ENCODE measurements at places on chromosomes 4 and X.

GRCh38 chrX:13868591-13868990 is 51.7 kb upstream of the GPM6B start:
- DNase-seq: no peak

GRCh38 chr4:78937837-78938236 is 1.4 kb downstream of the PAQR3 start:
- DNase-seq: no peak

- DNase-seq: no peak
Measured at GRCh38 chr4:179110356-179110755, 1668.1 kb upstream of the AGA start.

DNA sequence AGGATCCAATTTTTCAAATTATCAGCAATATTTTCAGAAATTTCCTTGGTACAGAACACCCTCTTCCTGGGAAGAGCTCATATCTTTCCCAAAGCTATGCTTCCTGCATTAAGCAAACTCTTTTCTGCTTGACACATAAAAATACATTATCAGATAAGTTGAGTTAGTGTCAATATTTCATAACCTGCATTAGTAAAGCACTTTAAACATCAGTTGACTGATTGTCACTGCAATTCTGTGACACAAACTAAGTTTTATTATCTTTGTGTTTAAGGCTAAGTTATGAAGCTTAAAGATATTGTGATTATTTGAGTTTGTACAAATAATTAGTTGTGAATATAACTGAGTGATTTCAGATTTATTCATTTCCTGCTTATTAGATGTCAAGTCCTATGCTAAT is 1045.4 kb upstream of the GRID2 start:
- DNase-seq: no peak

DNA sequence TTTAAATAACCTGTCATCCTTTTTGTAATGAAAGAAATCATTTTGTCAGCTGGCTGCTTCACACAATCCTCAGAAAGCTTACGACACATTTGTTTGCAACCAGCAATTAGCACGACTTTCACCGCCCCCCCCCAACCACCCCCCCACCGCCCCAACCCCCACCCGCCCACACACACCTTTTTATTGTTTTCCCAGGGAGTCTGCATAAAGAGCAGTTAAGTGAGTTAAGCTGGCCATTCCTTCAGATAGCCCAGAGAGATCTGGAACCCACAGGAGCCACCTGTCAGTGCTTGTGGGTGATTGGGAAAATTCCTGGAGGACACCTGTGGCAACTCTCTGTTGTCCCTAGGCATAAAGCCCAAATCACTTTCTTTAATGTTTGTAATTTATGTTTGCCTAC is 175.7 kb upstream of the FMR1 start:
- DNase-seq: no peak

- no peak for DNase-seq
Measured at GRCh38 chrX:79266702-79267101, 100.4 kb downstream of the ITM2A start.

DNA sequence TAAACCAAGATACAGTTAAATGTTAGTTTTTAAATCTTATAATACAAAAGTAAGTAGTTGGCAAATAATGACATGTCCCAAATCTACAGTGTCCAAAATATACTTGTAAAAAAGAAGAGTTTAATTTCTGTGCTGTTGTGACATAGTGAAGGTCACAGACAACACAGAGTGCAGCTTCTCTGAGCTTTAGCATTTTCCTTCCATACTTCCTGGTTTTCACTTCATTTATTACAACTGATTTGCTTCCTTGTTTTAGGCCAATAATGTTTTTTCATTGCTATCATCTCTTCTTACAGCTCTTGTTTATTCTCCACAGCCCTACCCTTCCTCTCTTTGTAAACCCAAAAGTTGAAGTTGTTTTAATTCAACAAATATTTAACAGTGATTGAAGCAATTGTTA is 132.4 kb upstream of the TET2 start:
- no peak for DNase-seq

GRCh38 chr4:78242071-78242470 is 184.9 kb downstream of the FRAS1 start:
- DNase-seq: no peak

DNA sequence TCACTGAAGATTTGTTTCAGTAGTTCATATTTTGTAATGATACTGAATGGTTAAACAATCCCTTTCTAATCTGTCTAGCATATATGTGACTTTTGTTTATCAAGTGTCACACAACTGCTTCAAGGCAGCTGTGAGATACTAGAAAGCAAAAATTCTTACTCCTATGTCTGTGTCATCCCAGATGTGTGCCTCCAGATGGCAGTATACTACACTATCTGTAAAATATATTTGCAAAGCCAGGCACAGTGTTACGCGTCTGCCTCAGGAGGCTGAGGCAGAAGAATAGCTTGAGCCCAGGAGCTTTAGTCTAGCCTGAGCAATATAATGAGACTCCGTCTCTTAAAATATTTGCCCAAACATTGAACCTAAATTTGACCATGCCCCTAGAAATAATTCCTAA is 4.0 kb downstream of the NUDT10 start:
- DNase-seq: no peak

- DNase-seq: no peak
Measured at GRCh38 chr4:125316401-125316790, 1.6 kb downstream of the FAT4 start.

DNA sequence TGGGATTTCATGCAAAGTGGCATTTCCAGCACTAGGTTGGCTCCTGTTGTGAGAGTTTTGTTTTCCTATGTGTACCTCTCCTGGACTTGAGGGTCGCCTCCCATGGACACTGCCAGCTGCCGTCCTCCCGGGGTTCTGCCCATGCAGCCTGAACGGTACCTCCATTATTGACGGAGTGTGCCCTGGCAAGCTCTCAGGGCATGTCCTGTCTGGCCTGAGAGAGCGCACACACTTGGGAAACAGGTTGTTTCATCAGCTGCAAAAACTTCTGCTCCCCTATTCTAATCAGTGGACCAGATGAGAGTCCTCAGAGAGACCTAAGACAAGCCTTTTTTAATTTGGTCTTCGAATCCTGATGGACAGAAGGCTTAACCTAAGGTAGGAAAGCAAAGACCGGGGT is 56.6 kb upstream of the HOPX start:
- no peak for DNase-seq

DNA sequence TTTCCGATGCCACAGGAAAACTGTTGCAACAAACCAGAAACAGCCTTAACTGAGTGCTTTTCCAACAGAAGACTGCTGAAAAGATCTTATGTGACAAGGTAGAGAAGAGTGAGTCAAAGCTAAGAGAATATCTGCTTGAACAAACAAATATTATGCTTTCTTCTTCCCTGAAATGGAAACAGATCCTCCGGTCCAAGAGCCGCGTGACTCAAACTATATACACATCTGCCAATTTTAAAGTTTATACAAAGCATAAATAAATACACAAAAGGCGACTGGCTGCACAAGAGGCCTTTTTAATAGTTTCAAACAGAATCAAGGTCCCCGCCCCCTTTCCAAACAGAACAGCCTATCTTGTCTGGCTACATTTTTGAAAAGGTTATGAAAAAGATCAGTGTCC is 329.7 kb upstream of the F9 start:
- DNase-seq: no peak

DNA sequence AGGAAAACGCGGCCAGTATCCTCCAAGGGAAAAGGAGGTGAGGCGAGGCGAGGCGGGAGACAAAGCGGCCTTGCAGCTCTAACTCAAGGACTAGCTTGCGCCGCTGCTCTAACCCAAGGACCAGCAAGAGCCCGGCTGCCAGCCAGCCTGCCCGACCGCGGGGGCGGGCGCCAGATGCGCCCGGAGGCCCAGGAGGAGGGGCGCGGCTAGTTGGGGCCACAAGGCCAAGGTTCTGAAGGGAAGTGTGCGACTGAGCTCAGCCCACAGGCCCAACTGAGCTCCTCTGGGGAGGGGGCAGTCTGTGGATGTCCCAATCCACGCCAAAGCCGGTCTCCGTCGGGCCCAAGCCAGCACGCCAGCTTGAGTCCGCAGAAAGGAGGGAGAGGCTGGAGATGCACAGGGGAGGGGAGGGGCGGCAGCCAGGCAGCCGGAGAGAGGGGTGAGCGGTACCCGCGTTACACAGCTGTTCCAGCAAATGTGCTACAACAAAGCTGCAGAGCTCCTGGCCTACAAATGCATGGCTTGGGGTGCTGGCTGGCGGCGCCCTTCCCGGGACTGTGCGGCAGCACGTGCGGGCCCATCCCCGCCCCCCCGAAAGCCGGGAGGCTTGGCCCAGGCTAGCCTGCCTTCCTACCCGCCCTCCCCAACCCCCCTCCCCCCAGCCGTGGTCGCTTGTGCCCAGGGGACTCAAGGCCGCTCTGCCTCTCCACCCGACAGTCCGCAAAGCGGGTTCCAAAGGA is 637 bp downstream of the AMER1 start:
- DNase-seq: no peak

GRCh38 chrX:119518371-119518770 is 46.8 kb downstream of the STEEP1 start:
- no peak for DNase-seq

GRCh38 chr4:164931551-164932324 is 45.7 kb downstream of the TRIM61 start:
- no peak for DNase-seq

- DNase-seq: no peak
Measured at GRCh38 chr4:168483811-168484210, 3.5 kb upstream of the DDX60L start.

- DNase-seq: no peak
Measured at GRCh38 chr4:52483186-52483890, 175.8 kb downstream of the USP46 start.

- no peak for DNase-seq
Measured at GRCh38 chrX:132425744-132426318, 63.0 kb downstream of the MBNL3 start.

DNA sequence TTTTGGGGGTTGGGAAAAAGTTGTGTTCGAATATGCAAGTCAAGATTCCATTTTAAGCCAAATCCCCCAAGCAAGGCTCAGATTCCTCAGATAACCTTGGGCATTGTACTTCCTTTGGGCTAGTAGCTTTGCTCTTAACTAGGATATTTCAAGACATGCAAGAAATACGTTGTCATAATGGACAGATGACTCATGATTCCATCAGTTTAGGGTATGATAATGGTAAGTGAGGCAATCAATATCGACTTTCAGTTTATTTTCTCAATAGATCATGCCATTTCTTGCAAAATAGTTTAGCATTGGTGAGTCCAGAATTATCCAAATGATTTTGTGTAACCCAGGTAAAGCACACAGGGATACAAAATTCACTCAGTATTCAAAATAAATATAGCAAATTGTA is 25.4 kb downstream of the CFAP299 start:
- no peak for DNase-seq

- DNase-seq: no peak
Measured at GRCh38 chr4:57117491-57117890, 7.3 kb upstream of the IGFBP7 start.

- no peak for DNase-seq
Measured at GRCh38 chrX:40467454-40467853, 113.3 kb upstream of the ATP6AP2 start.

DNA sequence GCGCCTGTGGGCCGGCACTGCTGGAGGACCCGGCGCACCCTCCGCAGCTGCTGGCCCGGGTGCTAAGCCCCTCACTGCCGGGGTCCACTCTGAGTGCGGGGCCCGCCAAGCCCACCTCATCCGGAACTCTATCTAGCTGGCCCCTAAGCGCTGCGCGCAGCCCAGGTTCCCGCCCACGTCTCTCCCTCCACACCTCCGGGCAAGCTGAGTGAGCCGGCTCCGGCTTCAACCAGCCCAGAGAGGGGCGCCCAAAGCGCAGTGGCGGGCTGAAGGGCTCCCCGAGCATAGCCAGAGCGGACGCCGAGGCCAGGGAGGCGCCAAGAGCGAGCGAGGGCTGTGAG is 75.2 kb downstream of the QDPR start:
- no peak for DNase-seq

DNA sequence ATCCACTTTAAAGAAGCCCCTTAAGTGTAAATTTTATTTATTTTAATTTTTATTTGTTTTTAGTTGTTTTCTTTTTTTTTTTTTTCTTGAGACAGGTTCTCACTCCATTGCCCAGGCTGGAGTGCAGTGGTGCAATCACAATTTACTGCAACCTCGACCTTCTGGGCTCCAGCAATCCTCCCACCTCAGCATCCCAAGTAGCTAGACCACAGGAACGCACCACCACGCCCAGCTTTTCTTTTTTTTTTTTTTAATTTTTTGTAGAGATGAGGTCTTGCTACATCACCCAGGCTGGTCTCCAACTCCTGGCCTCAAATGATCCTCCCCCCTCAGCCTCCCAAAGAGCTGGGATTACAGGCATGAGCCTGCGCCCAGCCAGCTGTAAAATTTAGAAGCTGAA is 6.0 kb downstream of the SAT1 start:
- DNase-seq: no peak

DNA sequence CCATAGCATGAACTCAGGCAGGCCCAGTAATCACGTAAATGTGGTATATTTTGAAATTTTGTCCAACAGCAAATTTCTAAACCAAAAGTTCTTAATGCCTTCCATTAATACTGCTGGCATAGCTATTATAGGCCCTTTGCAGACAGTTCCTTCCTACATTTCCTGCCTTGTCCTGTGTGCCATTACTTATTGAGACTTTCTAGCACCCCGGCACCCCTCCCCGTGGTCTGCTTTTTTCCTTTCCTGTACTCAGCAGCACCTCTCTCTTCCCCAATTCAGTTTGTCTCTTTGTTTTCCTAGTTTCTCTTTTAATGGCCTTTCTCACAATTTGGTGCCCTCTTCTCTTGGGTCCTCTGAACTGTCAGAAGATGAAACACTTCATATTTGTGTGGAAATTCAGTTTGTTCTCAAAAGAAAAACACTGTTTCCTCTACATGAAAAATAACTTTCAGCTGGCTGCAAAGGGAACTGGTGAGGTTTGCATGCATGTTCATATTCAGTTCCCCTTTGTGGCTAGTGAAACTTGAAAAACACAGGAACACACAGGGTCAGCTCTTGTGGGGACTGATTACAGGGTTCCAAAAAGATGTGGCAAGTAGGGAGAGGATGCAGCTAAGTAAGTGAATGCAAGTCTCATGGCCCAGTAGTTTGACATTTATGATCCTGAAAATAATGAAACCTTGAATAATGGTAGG is 17.1 kb downstream of the GPR34 start:
- no peak for DNase-seq

- no peak for DNase-seq
Measured at GRCh38 chrX:113741744-113742143, 842.1 kb upstream of the HTR2C start.

- DNase-seq: no peak
Measured at GRCh38 chr4:22897520-22898108, 204.9 kb downstream of the GBA3 start.

GRCh38 chrX:68462653-68463052 is 29.4 kb upstream of the OPHN1 start:
- no peak for DNase-seq

DNA sequence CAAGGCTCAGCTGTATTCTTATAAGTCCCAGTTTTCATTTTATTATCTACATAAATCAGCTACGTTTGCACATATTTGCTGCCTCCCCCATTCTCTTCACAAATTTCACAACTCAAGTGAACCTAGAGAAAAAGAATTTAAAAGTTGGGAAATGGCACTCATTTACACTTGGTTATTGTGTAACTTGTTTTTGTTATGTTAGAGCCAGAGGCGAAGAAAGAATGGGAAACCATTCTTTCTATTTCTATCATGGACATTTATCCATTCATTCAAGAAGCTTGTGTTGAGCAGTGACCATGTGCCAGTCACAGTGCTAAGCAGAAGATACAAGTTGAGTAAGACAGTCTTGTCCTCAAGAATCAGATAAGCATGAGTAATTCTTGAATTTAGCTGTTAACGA is 13.5 kb downstream of the LIAS start:
- DNase-seq: no peak

- DNase-seq: no peak
Measured at GRCh38 chr4:153904011-153904410, 115.1 kb upstream of the SFRP2 start.

- no peak for DNase-seq
Measured at GRCh38 chr4:140802591-140802990, 46.4 kb upstream of the TBC1D9 start.

- no peak for DNase-seq
Measured at GRCh38 chr4:170278460-170278859, 188.7 kb upstream of the AADAT start.

Measured in activated CD4-positive, alpha-beta T cell treated with anti-CD3 and anti-CD28 coated beads for 1 hour (primary cell).